AG10803 (cell line): ENCODE measurements at places on chromosomes 4 and X.

- no peak for DNase-seq
Measured at GRCh38 chr4:99979872-99980271, 29.8 kb upstream of the H2AZ1 start.

DNA sequence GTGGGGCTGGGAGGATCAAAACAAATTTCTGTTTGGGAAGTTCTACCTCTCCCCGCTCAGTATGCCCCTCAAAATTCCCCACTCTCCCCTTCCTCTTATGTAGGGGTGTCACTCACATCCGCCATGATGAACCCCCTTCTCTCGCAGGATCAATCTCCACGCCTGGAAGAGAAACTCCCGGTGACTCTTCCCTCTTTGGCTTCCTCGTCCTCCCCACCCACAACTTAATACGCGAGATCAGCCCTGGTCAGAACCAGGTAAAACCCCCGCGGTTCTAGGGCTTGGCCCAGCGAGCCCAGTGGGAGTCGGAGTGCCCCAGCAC, 427 bp downstream of the LAMTOR3 start:
- DNase-seq, result peak; percentile 4

DNA sequence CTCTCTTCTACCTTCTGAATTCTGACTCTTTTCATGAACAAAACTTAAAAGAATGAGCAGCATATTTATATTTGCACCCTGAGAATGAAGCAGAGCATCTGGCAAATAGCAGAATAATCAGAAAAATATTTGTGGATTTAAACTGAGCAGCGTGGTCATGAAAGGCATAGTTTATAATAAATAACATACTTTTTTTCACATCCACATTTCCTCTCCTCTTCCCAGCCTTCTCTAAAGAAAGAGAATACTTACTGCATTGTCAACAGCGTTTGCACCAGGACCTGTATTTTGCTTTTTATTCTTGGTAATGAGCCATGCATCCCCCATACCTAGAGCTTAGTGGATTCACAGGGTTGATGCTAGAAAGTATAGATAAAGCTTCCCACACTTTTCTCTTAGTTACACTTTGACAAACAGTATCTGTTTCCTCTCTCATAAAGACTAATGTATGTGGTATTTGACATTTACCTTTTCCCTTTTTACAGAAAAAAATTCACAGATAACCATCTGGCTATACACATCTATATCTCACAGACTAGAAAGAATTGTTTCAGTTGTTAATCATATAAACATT, 131.5 kb downstream of the PRSS12 start:
- peak; percentile 25 for DNase-seq

DNA sequence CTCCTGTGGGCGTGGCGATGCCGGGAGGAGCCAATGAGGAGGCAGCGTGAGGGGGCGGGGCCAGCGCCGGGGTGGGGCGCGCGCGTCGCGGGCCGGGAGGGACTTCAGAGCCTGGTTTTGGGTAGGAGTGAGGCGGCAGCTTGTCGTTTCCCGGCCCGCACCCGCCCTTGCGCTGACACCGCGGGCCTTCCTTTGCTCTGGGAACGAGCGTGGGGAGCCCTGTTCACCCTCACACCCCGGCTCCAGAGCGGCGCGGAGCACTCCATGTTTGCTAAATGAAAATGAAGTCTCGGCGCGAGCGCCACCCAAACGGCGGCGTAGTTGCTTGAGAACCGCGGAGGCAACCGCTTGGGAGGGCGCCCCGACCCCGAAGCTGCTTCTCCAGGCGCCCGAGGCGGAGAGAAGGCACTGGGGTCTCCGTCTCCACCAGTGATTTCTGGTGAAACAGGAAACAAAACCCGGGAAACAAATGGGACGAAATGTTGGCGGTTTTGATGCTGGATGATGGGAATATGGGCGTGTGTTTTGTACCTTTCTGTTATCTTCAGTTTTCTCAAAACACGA, 497 bp upstream of the GRPEL1 start:
- DNase-seq, result no peak

DNA sequence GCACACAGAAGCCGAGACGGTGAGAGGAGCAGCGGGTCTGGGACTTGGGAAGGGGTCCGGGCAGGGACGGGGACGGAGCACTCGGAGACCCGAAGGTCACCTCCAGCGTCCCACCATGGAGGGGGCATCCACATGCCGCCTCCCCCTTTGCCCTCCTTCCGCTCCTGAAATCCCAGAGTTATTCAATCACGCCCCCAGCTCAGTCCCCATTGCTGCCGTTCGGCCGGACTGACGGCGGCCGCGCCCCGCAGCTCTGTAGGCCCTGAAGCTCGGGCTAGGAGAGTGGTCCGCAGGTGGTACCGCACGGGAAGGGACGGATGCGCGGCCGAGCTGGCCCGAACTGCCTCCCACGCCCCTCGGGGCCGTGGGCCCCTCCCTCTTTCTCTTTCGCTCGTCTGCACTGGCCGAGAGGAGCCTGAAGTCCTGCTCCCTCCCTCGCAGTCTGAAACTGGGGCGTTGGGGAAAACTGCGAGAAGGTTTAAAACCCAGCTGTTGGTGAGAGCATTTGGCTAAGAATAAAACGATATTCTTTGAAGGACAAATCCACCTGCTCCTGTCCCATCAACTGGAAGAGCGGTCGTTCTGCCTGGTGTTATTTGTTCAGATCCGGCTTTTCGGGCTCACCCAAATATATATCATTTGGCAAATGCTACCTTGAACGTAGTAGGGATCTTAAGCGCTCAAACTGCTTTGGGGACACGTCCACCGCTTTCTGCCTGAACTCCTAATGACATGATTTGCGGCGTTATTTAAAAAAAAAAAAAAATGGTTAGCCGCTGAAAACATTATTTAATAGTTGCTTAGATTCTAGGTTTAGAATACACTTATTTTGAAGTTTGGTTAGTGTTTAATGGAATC, 719 bp downstream of the USO1 start:
- DNase-seq, result peak; percentile 76

- DNase-seq, result no peak
Measured at GRCh38 chr4:107432451-107432850, 287.6 kb downstream of the PAPSS1 start.

- peak; percentile 9 for DNase-seq
Measured at GRCh38 chr4:110953191-110953590, 330.3 kb upstream of the PITX2 start.

DNA sequence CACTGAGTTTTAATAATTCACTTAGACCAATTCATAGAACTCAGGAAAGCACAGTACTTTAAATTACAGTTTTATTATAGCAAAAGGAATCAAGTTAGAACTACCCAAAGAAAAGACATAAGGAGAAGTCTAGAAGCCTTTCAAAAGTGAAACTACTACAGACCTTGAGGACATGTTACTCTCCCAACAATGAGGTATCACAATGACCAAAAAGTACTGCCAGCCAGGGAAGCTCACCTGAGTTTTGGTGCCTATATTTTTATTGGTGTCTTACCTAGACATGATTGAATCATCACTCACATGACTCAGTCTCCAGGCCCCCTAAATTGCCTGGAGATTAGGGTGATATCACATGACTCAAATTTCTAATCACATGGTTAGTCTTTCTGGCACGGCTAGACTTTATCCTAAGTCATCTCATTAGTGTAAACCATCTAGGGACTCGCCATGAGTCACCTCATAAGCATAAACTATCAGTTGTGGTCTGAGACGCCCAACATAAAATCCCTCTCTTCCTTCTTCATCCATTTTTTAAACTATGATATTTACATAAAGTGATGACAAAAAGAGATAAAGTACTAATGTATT, 372.3 kb downstream of the TMA16 start:
- DNase-seq, result no peak

GRCh38 chr4:159227984-159228383, 125.1 kb downstream of the RAPGEF2 start:
- peak; percentile 81 for DNase-seq

- no peak for DNase-seq
Measured at GRCh38 chr4:110172972-110173371, 25.4 kb downstream of the ELOVL6 start.

DNA sequence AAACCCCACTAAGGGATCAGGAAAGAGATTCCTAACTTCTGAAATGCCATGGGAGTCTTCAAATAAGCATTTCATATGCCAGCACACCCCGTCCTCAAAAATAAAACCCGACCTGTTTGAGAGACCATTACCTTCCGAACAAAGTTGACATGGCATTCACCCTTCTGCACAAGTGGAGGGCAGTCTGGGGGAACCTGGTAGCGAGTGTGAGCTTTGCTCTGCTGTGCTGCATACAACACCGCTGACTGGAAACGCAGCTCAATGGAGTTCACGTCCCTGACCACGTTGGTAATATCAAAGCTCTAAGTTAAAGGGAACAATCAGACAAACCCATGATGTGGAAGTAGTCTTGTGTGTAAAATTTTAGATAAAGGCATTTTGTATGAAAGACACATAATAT, 38.0 kb downstream of the MANBA start:
- no peak for DNase-seq
